SJCRH30 (cell line): ENCODE measurements at places on chromosomes 12 and 14. TPM values are rescaled to one million over a fixed set of nuclear protein-coding genes. Genes with fewer than 3 reads are reported as not detected.
A peak's percentile ranks its signal among the peaks of the same experiment; 100 is the strongest.

LRTM2 gene
- not detected in 2 replicates for total RNA-seq

GRCh38 chr14:96095581-96096476 is 56.7 kb downstream of the C14orf132 start:
- DNase-seq: peak; percentile 42

STXBP6 gene
- 2.4 and 2.9 TPM in 2 replicates for total RNA-seq

A2M gene
- 0.33 and 0.87 TPM in 2 replicates for total RNA-seq

DNA sequence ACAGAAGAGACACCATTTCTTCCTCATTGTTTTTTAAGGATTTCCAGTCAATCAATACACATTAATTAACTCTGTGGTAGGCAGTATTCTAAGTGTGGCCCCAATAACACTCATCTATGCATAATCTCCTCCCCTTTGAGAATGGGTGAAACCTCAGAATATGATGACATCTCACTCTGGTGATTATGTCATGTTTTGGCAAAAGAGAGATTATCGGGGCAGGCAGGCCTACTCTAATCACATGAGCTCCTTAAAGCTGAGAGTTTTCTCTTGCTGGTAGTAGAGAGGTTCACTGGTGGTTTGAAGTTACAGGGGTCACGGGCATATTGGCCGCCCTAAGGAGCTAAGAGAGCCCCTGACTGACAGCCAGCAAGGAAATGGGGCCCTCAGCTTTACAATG is 7.1 kb upstream of the LGMN start:
- DNase-seq: no peak
